ENCODE measurements at places on chromosomes 4 and X.

- DNase-seq = no peak
These were observed 161.8 kb downstream of the GABRB1 start for GRCh38 chr4:47193179-47193578.

DNA sequence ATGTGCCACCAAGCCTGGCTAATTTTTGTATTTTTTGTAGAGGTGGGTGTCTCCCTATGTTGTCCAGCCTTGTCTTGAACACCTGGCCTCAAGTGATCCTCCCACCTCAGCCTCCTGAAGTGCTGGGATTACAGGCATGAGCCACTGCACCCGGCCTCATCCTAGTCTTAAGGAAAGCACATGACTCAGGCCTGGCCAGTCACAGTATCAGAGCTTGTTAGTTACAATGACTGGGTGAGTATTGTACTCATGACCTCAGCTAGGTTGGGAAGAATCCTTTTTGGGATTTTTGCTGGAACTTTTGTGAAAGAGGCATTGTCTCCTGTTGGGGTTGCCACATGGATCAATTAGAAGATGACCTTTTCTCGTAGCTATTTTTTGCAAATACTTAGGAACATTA is 292.8 kb downstream of the RAPGEF2 start:
- DNase-seq = no peak

- no peak for DNase-seq
These were observed 74.3 kb downstream of the RGS12 start for GRCh38 chr4:3366893-3367775.

DNA sequence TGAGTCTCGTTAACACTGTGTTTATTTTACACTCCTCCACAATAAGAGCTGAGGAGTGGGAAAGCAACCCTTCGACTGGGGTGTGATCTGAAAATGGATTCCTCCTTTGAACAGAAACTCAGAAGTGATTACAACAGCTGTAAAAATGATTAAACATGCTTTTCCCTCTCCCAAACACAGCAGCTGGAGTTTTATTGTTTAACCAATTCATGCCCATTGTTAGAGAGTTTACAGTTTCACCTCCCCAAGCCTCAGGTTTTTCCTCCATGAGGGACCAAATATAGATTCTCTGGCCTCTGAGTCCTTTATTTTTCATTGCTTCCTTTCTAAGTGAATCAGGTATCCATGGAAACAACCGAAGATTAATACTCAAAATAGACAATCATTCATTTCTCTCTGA is 263.0 kb upstream of the TAPT1 start:
- no peak for DNase-seq

DNA sequence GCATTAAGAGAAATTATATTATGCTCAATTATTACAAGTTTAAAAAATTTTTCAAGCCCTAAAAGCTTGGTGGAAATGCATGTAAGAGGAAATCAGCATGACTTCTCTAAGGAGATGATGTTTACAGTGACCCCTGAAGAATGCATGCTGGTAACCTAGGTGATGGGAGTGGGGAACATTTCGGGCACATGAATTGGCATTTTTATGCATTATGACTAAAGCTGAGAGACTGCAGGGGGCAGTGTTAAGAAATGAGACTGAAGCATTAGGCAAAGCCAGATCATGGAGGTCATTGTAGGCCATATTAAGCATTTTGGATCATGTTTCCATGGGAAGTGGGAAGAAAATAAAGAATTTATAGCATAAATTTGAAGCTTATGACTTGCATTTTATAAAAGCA is 421.3 kb downstream of the FAT4 start:
- peak; percentile 83 for DNase-seq

DNA sequence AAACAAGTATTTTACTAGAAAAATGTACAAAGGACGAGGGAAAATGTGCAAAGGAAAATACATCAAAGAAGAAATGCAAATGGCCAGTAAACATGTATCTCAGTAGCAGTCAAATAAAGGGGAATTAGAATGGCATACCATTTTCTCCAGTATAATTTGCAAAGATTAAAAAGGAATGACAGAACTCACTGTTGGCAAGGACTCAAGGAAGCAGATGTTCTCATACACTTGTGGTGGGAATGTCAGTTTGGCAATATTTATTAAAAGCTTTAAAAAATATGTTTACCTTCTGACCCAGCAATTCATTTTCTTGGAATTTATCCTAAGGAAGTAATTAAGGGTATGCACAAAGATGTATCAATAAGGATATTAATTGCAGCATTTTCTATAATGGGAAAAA is 7.6 kb downstream of the CLCN5 start:
- DNase-seq = no peak

GRCh38 chrX:150460063-150460462 is 96.9 kb downstream of the MAMLD1 start:
- no peak for DNase-seq

DNA sequence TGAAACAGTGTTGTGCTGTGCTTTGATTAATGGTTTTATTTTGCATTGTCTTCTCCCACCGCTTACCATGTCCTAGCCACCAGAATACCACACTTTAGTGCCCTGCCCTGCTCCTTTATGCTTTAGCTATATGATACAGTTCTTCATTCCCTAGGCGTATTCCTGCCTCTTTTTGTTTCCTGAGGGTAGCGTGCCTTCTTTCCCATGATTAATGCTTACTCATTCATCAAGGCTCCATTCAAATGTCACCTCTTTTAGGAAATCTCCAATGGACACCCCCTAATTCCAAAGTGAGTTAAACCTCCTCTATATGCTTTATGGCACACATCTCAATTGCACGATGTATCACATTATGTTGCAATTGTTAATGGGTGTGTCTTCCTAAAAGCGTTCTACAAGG is 46.3 kb downstream of the SPANXD start:
- no peak for DNase-seq

DNA sequence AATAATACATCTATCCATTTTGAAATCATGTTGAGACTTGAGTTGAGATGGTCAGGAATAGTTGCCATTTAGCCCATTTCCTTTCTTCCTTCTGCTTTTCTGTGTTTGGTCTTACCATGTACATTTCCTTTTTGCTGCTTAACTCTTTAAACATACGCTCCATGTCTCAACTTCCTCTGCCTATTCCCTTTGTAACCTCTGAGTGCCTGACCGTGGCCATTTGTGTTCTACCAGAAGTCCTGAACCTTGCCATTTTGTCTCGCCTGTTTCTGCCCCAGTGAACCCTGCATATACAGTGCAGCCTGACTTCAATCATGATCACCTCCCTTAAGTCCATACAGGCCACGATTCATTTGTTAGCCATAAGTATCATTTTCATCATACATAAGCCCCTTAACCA is 169.0 kb downstream of the RAPGEF2 start:
- DNase-seq = no peak

- DNase-seq = no peak
These were observed 467.7 kb downstream of the IDS start for GRCh38 chrX:149037281-149037870.

DNA sequence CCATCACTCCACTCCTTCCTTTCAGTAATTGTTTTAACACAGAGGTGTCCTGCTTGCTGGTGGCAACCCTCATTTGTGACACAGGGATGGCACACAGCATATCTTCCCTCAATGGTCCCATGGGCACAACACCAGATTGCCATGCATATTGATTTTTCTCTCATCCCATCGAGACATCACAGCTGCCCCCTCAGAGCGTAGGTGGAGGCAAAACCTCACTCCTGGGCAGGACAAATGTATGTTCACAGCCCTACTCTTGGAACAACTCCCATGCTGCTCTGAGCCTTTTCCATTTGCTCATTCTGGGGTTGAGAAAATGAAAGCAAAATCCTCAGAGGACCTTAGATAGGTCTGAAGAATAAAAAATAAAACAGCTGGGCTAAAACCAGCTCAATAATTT is 172.2 kb downstream of the GABRB1 start:
- DNase-seq = no peak
